Activated T-cell treated with anti-CD3 and anti-CD28 coated beads for 48 hours (primary cell): ENCODE measurements at places on chromosomes 3 and 15.

DNA sequence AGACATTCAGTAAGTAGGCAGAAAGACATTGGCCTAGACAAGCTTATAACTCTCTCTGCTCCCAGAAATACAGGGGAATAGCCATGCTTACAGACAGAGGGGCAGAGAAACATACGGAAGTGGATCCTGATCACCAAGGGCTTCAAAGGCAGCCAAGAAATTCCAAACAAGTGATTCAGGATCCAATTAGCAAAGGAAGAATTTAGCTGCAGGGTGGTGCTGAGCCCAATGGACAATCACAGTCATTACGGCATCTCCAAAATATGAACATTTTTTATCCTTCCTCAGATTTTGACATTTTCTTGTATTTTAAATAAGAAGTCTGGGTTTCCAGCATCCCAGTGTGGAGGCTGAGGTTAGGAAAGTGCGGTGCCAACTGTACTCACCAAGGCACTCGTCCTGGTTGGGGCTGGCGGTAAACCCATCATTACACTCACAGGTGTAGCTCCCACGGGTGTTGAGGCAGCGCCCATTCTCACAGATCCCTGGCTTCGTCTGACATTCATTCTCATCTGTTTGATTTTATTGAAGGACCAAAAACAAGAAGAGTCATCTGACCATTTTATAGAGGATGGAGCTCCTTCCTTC lies 96.8 kb downstream of the DUT start:
- DNase-seq: no peak

- DNase-seq: no peak
These were observed 768.7 kb downstream of the TBL1XR1 start for GRCh38 chr3:176428552-176428951.

GRCh38 chr3:121998611-121999473 lies 23.2 kb downstream of the ILDR1 start:
- DNase-seq: no peak

- no peak for DNase-seq
These were observed 115.6 kb downstream of the CHDH start for GRCh38 chr3:53730576-53730975.

DNA sequence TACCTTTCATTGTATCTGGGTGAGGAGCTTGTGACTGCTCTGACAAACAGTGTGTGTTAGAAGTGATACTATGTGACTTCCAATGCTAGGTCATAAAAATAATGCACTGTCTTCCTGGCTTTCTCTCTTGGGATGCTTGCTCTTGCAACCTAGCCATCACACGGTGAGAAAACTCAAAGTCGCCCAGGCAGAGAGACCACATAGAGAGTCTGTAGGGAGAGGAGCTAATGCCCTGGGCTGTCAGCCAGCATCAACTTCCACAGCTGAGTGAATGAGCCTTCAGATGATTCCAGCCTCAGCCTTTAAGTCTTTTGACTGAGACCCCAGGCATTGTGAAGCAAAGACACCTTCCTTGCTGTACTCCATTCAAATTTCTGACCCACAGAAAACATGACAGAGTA lies 220.6 kb upstream of the SGO1 start:
- no peak for DNase-seq

DNA sequence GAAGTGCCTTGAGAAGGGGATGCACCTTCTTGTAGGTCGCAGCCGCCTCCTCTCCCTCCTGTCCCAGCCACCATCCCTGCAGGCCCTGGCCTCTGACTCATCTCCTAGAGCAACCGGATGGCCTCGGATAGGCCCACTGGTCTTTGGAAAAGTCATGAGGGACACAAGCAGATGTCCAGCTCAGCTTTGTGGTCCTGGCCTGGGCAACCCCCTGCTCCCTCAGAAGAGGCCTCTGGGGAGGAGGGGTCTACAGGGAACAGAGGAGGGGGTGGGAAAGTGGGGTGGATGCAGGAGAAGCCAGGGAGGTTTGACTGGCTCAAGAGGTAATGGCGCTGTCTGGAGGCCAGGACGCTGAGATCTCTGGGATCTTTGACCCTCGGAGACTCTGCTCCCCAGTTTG lies 259.2 kb upstream of the TLE3 start:
- DNase-seq: no peak

- no peak for DNase-seq
These were observed 7.1 kb downstream of the FAM81A start for GRCh38 chr15:59444980-59445545.

DNA sequence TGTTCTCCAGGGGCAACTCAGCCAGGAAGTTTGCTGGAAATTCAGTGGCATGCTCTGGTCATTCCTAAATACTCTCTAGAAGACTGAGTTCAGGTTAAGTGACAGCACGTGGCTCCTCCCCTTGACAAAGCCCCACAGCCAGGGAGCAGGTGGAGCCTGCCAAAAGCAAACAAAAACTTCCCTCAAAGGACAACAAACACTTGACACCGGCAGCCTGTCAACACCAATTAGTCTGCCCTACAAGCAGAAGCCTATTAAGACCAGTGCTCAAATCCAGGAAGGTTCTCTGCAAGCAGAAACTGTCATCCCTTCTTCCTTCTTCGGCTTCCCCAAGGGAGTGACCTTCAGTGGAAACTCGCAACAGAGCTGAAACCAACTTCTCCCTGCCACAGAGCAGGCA lies 5.0 kb downstream of the MEX3B start:
- DNase-seq: no peak

DNA sequence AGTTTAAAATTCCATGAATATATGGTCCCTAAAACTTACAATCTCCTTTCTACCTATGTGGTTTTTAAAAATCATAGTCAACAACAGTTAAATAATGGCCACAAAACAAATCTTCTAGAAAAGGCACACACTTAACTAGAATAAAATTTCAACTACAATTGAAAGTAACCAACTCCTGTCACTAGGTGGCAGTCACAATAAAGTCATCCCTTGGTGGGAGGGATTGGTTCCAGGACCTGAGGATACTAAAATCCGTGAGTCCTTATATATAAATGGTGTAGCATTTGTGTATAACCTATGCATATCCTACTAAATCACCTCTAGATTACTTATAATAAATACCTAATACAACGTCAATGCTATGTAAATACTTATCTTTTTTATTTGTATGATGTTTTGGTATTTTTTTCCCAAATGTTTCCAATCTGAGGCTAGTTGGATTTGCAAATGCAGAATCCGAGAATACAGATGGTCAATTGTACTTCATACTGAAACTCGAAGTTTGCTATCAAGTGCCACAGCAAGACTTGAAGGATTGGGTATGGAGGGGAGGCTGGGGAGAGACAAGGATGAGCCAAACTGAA lies 172.6 kb downstream of the FMN1 start:
- no peak for DNase-seq

DNA sequence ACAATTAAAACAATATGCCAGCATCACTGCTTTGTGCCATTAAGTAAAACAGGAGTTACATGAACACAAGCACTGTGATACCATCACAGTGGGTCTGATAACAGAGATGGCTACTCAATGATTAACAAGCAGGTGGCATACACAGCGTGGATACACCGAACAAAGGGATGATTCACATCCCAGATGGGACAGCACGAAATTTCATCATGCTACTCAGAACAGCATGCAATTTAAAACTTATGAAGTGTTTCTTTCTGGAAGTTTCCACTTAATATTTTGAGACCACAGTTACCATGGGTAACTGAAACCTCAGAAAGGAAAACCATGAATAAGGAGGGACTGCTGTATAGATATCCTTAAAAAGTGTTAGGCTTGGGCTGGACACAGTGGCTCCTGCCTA lies 44.5 kb downstream of the SLC24A1 start:
- no peak for DNase-seq

- no peak for DNase-seq
These were observed 46.8 kb downstream of the CHDH start for GRCh38 chr3:53799338-53799865.

DNA sequence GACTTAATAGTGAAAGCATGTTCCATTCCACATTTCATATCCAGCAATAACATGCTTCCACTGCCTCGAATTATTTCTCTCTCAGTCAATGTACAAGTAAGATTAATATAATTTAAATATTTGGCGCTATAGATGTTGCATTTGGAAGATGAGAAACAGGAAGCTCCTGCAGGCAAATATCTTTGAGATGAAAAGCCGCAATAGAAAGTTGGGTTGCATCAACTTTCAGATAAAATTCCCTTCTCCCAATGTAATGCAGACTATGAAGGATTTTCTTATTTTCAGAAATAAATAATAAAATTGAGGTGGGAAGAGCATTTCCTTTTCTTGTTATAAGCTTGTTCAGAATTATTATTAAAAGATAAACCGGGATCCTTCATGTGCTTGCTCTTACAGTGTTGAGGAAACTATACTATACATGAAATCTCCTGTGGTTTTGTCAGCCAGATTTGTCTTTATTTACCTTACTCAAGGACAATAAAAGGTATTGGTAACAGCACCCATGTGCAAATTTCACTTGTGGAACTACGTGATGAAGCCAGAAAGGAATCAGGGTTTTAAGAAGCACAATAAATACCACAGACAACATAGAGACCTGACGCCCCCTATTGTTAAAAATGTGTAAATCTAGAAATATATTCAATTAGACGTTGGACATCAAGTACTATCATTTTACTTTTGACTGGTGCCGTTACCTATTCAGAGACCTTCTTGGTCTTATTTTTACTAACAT lies 307.0 kb downstream of the ARPP21 start:
- DNase-seq: no peak

DNA sequence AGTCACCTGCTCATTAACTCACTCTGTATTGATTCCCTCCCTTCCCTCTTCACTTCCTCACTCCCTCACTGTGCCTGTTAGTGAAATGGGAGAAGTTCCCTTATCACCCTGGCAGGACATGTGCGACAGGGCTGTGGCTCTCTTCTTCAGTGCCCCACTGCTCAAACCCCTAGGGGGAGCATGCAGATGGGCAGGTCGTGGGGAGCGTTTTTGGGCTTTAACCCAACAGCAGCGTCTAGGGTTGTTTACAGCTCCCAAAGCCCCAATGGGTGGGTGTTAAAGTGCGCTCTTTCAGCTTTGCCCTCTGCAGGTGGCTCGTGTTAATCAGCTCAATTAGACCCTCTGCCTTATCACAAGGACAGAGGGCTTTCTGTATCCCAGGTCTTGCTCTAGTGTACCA lies 447.8 kb upstream of the PROK2 start:
- DNase-seq: no peak

GRCh38 chr15:37764733-37765191 lies 169.7 kb upstream of the TMCO5A start:
- peak; percentile 10 for DNase-seq

DNA sequence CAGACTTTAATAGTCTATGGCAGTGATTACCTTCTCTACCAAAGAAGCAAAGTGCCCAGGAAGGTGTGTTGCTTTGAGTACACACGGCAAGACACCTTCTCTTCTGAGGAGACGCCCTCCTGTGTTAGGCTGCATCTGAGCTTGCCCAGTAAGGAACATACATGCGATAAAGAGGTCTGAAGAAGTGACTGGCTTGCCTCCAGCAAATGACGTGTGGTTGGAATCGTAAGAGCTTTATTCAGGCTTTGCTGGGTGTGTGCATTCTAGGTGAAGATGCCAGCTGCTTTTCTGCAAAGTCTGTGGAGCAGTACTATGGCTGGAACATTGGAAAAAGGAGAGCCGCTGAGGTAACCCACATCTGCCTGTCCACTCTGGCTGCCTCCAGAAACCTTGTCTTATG lies 22.4 kb downstream of the MAP6D1 start:
- no peak for DNase-seq

DNA sequence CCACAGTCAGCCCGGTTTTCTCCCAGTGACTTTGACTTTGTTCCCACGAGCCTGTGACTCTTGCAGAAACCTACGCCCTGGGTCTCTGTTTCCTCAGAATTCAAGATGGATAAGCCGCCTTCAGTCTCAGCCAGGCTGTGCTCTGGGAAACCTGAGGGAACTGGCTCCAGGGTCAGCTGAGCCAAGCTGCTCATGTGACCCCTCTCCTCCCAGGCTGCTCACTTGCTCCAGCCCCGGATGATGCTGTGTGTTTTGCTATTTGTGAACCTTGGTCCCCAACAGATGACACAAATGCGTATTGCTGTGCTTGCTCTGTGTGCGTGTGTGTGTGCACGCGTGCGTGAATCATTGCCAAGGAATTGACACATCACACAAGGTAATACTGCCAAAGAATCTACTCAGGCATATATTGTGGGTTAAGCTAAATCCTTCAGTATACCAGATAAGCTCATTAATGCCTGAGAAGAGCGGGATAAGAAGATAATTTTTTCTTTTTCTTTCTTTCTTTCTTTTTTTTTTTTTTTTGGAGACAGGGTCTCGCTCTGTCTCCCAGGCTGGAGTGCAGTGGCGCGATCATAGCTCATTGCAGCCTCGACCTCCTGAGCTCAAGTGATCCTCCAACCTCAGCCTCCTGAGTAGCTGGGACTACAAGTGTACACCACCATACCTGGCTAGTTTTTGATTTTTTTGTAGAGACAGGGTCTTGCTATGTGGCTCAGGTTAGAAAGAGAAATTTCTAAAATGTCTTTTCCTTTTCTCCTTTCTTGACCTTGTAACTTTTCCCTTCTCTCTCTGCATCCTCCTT lies 29.2 kb upstream of the UMPS start:
- DNase-seq: no peak

DNA sequence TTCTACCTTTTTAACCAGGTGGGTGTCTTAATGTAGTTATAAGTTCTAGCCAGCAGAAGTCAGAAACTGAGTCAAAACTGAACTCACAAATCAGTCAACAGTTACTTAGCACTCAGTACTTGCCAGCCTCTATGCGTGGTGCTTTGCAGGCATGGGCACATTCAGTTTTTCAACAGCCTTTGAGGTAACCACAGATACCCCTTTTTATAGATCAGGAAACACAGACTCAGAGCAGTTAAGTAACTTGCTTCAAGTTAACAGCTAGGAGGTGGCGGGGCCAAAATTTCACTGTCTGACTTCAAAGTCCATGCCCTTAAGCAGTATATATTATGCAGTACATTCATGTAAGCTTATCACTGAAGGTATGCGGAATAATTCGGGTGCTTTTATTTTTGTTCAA lies 139.4 kb downstream of the FHIT start:
- DNase-seq: no peak

DNA sequence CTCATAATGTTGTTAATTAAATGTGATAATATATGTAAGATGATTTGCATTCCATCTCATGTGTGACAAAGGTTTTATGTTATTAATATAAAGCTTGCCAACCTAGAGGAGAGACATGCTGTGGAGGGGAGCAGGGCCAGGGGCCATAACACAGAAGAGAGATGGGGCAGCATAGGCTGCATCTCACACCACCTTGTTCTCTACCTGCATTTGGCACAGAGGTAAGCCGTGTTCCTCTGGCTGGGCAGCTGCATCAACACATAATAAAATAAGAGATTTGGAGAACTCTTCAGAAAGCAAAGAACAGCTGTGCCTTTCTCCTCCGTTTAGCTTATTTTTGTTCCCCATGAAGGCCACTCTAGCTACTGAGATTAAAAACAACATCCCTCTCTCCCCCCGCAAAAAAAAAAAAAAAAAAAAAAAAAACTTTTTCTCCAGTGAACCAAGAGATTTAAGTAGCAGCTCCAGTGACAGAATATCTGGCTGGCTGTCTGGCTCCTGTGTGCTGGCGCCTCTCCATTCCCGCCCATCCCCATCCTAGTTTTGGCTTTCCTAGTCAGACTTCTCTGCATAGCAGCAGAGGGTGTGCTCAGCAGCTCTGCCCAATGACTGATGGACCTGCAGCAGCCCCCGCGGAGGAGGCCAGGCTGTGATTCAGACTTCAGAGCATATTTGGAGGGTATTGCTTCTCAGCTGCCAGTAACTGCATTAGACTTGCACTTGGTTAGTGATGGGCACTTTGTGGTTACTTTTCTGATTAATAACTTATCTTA lies 52.2 kb upstream of the STXBP5L start:
- DNase-seq: no peak
